Kidney (tissue), 22 donors: ENCODE measurements at places on chromosomes 13 and 19.

GRCh38 chr19:3589949-3590348 lies 4.7 kb downstream of the GIPC3 start:
- DNase-seq, result no peak

- no peak for DNase-seq
Measured at GRCh38 chr13:40316301-40316700, 350.1 kb downstream of the FOXO1 start.

DNA sequence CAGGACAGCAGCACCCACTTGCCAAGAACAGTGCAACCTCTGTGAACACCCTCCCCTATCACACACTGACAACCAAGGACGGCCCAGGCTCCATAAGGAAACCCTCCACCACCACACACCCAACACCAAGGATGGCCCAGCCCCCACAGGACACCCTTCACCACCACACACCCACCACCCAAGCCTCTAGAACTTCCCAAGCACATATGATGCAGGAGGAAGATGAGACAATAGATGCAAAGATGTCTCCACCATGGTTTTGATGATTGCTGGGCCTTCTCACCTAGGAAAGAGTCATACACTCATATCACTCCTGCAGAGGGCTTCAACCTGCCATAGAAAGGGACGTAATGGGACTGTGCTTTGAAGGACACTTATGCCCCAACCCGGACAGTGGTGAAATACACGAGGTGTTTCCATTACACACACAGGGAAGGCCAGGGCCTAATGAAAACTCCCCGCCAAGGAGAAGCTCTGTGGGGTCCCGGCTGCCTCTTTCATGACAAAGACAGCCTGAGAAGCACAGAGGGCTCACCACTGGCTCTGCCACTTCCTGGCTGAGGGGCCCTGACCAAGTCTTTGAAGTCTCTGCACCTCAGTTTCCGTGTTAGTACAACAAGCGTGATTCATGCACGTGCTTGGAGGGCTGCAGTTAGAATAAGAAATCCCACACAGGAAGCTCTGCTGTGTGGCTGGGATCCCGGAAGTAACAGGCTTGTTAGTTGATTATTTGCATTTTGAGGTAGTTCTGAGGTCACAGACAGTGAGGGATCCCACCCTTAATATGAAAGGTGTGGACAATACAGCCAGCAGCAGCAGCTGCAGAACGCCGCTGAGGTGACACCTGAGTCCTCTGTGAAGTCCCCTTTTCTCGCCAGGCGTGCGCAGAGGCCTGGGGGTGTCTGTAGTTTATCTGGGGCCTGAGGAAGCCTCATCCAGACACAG lies 61.9 kb upstream of the ATP12A start:
- no peak for DNase-seq

DNA sequence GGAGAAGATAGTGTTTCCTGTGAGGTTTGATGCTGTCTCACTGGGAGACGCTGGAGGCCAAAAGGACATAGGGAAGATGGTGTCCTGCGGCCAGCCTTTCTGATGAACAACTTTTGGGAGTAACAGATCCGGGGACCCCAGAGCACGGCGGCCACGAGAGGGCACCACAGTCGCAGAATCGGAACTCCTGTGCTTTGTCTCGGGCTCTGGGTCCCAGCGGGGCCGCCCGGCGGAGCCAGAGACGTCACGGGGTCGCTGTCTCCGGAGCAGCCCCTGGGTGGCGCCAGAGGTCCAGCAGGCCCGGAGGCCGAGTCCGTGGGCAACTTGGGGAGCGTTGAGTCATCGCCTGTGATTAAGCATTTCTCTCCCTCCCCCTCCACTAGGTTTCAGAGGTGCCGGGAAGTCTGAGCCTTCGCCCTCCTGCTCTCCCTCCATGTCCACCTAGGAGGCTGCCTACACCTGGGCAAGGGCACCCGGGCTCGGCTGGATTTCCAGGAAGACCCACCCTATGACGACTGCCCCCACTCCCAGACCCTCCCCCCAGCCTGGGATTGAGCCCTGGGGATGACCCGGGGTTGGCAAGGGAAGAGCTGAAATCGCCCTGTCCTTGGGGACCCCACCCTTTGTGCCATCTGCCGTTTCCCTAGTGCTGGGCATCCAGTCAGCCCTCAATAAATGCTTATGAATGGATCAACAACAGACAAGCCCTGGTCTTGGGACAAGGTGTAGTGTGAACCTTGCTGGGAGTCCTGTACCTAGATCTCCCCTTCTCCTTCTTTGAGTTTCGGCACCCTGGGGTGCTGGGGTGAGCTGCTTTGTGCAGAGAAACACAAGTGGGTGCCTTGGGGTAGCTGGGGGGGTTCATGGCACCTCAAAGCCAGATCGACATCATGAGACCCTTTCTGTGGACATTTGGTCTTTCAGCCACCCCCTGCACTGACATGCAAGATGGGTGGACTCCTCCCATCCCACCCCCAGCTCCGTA lies 3.4 kb downstream of the NANOS3 start:
- DNase-seq, result peak; percentile 98

- no peak for DNase-seq
Measured at GRCh38 chr19:13078897-13079541, 23.6 kb downstream of the LYL1 start.

DNA sequence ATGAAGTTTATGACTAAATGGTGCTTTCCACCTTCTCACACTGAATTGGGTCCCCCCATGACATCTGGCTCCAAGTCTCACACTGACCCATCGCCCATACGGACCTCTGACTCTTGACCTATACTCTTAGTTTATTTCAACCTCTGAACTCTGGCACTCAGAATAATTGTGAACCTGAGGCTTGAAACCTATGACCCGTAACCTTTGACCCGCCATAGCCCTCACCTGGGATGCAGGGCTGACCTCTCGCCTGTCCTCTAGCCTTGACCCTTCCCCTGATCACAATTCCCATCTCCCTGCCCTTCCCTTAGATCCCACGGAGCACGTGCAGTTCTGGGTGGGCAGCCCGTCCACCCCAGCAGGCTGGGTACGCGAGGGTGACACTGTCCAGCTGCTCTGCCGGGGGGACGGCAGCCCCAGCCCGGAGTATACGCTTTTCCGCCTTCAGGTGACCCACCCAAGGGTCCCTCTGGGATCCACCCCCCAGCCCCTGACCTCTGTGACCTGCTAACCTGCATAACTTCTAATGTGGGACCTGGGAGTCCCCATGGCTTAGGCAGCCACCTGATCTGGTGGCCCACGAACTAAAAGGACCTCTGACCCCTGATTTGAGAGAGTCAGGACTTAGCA lies 5.1 kb downstream of the BCAM start:
- no peak for DNase-seq

GRCh38 chr13:40445557-40445990 lies 220.9 kb downstream of the FOXO1 start:
- peak; percentile 94 for DNase-seq

GRCh38 chr13:55887561-55887960 lies 1253.2 kb upstream of the PRR20A start:
- no peak for DNase-seq

DNA sequence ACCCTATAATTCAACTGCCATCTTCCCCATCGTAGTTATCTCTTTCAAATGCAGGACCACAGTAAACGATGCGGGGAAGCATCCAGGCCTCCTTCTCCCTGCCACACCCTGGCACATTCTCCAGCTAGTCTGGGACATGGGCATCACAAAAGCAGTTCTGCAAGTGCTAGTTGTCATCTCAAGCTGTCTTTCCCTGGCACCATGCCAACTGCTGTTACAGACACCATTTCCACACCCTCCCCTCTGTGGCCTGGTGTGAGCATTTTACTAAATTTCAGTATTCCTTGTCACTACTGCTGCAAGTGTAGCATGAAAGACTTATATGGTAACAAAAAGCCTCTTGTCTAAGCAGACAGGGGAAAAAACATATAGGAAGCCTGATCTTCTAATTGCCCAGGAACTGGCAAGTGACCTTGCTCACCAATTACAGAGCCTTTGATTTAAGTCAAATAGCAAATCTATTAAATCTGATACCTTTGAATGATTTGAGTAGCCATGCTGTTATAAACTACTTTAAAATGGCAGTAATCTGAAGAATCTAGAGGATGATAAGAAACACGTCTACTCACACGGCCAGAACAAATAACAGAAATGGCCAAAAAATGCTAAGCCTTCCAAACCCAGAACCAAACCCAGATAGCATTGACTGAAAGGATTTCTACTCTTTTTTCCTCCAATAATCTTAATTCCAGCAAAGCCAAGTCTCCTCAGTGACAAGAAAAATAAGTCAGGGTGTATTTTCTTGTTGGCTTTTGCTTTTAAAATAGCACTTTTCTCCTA lies 179.0 kb downstream of the NUFIP1 start:
- peak; percentile 51 for DNase-seq

DNA sequence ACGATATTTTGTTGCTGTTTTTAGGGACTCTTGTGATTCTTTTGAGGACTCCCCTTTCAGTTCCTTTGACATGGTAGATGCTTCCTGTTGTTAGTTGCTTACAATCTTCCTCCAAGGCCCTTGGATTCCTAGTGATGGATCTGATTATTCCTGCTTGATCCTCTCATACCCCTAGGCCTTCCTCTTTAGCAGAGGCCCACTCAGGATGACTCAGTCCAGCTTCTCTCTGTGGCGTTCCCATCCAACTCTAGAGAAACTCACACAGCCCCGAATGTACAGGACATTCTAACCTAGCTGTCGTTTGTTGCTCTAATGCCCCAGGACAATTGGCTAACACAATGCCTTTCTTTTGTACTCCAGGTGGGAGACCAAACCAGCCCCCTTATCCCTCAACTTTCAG lies 191.4 kb downstream of the POSTN start:
- DNase-seq, result no peak

GRCh38 chr13:114146173-114146572 lies 13.8 kb upstream of the RASA3 start:
- DNase-seq, result no peak

- DNase-seq, result no peak
Measured at GRCh38 chr13:33322543-33322809, 36.9 kb upstream of the STARD13 start.

GRCh38 chr13:30906411-30907051 lies 460 bp downstream of the MEDAG start:
- DNase-seq, result peak; percentile 51

DNA sequence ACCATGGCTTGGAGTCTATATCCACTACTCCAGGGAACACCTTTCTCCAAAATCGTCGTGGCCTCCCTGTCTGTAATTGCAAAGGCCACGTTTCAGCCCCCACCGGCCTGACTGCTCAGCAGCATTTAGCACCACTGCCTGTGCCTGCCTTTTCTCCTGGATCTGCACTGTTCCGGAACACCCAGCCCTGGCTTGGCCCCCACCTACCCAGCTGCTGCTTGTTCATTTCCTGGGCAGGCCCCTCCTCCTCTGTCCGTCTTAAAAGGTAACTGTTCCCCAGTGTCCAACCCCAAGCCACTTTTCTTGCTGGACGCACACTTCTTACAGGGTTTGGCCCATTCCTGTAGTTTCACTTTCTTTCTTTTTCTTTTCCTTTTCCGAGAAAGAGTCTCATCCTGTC lies 8.5 kb upstream of the SYT5 start:
- DNase-seq, result no peak

- no peak for DNase-seq
Measured at GRCh38 chr19:28869459-28869858, 343.5 kb downstream of the UQCRFS1 start.

DNA sequence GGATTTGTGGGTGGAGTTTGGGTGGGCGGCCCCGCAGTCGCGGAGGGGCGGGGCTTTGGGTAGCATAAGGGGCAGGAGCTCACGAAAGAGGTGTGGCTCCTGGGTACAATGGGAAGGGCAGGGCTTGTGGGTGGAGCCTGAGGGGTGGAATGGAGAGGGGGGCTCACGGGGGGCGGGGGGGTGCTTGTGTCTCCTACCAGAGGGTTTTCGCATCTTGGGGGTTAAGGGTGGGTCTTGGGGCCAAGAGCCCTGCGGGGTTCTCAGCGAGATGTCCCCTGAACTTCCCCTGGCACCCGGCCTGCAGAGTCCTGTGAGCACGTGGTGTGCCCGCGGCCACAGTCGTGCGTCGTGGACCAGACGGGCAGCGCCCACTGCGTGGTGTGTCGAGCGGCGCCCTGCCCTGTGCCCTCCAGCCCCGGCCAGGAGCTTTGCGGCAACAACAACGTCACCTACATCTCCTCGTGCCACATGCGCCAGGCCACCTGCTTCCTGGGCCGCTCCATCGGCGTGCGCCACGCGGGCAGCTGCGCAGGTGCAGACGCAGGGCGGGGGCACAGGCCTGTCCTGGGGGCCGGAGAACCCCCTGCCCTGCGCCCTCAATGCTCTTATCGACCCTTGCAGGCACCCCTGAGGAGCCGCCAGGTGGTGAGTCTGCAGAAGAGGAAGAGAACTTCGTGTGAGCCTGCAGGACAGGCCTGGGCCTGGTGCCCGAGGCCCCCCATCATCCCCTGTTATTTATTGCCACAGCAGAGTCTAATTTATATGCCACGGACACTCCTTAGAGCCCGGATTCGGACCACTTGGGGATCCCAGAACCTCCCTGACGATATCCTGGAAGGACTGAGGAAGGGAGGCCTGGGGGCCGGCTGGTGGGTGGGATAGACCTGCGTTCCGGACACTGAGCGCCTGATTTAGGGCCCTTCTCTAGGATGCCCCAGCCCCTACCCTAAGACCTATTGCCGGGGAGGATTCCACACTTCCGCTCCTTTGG lies 5.1 kb downstream of the FSTL3 start:
- no peak for DNase-seq

DNA sequence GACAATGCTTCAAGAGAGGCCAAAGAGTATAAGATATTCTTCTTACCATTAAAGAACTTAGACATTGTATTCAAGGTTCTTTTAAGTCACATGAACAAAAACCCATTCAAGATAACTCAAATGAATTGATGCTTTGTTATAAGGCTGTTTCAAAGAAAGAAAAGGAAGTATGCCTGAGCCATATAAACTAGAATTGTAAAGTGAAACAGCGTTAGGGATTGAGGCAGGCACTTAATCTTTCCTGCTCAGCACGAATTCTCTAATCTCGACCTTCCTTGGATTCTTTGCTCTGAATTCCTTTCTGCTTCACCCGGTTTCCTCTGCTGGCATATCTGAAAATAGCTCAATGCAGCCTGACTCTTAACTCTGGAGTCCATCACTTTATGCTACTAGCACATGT lies 595.4 kb downstream of the DIAPH3 start:
- no peak for DNase-seq
